ENCODE measurements at places on chromosomes 12 and 14.

DNA sequence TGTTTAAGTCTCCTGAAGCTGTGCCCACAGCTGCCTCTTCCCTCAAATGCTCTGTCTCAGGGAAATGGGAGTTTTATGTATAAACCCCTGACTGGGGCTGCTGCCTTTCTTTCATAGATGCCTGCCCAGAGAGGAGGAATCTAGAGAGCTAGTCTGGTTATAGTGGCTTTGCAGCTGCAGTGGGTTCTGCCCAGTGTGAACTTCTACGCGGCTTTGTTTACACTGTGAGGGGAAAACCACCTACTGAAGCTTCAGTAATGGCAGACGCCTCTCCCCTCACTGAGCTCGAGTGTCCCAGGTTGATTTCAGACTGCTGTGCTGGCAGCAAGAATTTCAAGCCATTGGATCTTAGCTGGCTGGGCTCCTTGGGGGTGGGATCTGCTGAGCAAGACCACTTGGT lies 36.9 kb downstream of the SCYL2 start:
- no peak for DNase-seq

DNA sequence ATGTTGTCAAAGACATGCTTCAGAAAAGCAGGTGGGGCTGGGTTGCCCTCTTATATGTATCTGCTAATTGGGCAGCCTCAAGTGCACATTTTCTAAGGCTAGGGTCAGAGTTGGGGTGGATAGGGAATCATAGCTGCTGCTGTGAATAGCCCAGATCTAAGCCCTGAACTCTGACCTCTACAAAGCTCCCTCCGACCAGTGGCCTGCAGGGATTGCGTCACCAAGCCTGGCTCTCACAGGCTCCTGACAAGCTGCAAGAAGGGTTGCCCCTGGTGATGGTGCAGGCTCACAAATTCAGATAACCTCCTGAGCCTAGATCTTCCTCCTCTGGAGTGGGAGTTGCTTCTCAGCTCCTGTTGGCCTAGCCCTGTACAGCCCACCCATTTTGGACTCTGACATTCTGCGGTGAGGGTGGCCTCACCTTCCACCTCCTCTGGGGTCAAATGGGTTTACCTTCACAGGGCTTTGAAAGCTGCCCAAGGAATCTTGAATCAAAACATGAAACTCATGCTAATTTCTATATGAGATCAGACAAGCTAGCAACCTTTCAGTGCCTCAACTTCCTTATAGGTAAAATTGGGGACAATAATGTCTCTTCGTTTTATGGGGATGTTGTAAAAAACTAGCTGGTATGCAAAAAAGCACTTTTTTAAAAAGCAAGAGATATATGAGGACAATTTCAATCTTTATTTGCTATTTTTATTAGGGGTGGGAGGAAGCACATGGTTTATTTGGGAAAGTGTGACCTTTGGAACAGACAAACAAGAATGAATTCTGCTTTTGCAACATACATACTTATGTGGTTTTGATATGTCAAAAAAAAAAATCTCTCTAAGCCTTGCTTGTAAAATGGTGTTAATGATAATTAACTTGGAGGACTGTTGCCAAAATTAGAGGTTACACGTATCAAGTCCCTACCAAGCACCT lies 4.9 kb upstream of the SUSD6 start:
- no peak for DNase-seq

GRCh38 chr12:72272731-72273498 lies 745 bp downstream of the TRHDE start:
- DNase-seq: no peak

DNA sequence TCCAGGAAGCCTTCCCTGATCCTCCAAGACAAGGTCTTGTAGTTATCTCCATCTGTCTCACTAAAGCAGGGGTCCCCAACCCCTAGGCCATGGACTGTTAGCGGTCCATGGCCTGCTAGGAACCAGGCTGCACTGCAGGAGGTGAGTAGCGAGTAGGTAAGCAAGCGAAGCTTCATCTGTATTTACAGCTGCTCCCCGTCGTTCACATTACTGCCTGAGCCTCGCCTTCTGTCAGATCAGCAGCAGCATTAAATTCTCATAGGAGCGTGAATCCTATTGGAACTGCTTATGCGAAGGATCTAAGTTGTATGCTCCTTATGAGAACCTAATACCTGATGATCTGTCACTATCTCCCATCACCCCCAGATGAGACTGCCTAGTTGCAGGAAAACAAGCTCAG lies 12.4 kb upstream of the NFYB start:
- no peak for DNase-seq

GRCh38 chr14:96824283-96824682 lies 27.1 kb downstream of the VRK1 start:
- DNase-seq: no peak

GRCh38 chr12:46365951-46366379 lies 6.6 kb downstream of the SLC38A2 start:
- DNase-seq: no peak

DNA sequence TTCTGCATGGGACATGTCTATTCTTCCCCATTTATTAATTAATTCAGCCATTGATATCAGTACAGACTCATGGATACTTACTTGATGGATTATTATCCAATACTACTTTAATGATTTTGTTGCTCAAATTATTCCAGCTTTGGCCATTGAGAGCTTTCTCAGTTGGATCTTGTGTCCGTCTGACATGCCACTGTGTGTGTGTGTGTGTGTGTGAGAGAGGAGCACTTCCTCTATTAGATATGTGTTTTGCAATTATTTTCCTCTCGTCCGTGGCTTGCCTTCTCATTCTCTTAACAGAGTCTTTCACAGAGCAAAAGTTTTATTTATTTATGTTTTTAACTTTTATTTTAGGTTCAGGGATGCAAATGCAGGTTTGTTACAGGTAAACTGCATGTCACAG lies 194.2 kb downstream of the ADGRD1 start:
- DNase-seq: no peak

- DNase-seq: peak; percentile 67
These were observed 27.2 kb upstream of the PNMA1 start for GRCh38 chr14:73741386-73741875.

GRCh38 chr12:106248846-106249371 lies 1.1 kb upstream of the CKAP4 start:
- DNase-seq: peak; percentile 43

GRCh38 chr14:99552572-99553216 lies 51.3 kb downstream of the CCDC85C start:
- DNase-seq: no peak

- DNase-seq: no peak
These were observed 48.7 kb upstream of the PLXNC1 start for GRCh38 chr12:94099632-94100031.

DNA sequence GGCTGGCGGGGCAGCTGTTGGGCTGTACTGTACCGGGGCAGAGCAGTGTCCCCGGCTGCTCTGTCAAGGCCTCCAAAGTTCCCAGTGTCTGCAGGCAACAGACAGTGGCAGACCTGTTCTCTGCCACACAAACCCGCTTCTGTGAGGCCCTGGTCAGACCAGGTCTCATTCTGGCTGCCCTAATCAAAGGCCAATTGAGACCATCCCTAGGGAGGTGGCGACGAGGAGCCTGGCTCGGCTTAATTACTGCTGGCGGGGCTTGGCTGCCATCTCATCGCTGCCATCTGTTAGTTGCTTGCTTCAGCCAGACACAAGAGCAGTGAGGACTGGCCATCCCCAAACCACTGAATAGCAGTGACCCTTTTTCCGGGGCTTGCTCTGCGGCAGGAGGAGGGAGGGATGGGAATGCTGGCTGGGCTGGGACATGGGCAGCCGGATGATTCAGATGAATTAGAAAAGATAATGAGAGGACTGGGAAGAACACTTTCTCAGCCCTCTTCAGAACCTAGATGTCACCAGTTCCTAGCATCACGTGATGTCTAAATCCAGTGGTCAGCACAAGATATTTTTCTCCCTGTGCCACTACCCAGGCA lies 24.5 kb downstream of the ERG28 start:
- no peak for DNase-seq

DNA sequence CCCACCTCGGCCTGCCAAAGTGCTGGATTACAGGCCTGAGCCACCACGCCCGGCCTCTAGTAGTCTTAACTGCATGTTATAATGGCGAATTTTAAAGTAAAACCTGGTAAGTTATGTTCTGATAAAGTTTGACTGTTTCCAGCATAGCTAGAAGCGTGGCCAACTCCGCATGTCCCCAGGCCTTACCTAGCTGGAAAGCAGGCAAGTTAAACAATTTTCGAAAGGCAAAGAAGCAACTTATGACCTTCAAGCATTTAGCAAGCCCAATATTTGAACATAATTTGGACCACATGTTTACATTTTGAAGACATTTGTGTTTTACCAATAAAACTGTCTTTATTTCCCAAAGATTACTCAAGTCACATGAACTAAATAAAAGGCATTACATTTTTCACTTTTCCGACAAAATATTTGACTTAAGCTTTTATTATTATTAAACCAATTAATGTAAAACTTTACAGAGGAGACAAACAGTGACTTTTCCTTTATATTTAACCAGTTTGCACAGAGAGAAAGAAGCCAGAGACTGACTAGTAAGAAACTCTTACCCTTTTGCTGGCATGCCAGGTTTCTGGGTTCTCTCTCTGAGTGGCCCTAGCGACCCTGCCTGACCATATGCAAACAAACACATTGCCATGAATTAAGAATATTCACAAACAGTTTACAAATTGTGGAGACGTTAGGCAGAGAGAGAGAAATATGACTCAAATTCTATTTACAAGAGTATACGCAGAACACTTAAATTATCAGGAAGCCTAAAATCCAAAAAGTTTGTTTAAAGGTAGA lies 106.3 kb downstream of the RIN3 start:
- no peak for DNase-seq

- no peak for DNase-seq
These were observed 449.9 kb downstream of the LRIG3 start for GRCh38 chr12:58470266-58471010.

DNA sequence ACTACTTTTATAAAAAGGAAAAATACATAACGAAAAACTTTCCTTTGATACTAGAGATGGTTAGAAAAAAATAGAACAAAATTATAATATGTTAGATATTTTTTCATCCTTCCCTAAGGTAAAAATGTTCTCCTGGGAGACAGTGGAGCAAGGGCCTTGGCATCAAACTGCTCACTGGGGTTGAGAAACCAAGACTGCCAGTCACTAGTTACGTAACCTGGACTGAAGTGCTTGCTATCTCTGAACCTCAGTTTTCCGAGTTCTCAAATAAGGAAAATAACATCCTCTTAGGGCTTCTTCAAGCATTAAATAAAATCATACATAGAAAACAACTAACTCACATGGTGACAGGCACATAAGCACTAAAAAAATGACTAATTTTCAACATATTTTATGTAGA lies 48.2 kb upstream of the FRMD6 start:
- DNase-seq: no peak

DNA sequence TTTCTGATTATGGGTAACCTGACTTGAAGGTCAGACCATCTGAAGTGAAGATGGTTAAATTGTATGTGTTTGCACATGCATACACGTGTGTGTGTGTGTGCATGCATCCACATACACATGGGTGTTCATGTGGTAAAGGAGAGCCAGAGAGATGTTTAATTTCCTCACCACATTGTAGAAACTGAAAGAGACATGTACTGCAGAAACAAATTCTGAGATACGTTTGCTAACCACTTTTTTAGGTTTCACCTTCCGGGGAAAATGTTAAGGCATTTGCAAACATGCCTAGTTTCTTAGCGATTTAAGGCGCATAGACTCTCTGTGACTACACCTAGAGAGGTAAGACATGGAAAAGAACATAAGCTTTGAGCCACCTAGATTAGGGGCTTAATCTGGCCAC lies 362.9 kb downstream of the RAD51B start:
- DNase-seq: no peak

GRCh38 chr14:71748196-71748595 lies 184.0 kb upstream of the RGS6 start:
- DNase-seq: no peak

DNA sequence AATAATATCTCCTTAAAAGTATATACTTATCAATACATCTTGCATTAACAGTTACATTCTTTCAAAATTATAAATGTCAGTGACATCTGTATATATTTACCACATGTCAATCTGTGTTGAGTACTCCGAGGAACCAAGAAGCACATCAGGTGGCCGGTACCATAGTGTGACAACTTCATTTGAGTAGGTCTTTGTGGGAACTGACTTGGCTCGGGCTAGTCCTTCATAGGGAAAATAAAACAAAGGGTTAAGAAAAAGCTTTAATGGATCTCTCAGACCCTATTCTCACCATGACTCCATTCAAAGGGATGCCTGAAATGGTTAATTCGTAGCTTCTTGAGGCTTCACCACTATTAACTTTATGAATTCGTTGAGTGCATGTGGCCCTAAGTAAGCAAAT lies 94.9 kb downstream of the ELK3 start:
- no peak for DNase-seq

- DNase-seq: no peak
These were observed 4.8 kb downstream of the DDIT3 start for GRCh38 chr12:57515408-57515933.

- DNase-seq: no peak
These were observed 13.2 kb downstream of the CLEC4E start for GRCh38 chr12:8527250-8528130.

DNA sequence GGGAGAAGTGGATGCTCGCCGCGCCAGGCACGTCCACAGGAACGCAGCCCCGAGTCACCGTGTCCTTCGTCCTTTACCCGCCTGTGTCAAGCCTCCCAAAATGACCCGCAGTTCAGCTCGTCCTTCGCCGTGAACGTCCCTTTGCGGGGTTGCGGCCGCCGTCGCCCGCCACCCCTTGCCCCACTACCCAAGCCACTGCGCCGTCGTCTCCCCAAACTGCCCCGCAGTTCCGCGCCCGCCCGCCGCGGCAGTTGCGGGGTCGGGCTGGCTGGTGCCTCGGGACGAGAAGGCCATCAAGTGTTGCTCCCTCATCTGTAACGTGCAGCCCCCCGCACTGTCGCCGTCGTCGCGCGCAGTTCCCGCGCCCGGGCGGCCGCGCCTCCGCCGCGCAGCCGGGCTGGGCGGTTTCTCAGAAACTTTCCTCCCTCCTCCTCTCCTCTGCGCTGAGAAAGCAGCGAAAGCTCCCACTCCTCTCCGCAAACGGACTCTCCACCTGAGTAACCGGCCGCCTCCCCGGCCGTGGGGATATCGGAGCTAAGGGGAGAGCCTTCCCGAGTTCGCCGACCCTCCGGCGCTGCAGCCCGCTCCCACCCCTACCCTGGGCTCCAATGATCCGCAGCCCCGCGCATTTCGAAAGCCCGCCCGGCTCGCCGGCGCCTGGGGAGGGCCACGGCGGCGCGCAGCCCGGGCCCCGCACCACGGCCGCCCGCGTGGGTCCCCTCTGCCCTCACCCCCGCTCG lies 6.7 kb downstream of the CDKN1B start:
- DNase-seq: peak; percentile 16

GRCh38 chr14:35988972-35989690 lies 163.0 kb downstream of the BRMS1L start:
- no peak for DNase-seq

DNA sequence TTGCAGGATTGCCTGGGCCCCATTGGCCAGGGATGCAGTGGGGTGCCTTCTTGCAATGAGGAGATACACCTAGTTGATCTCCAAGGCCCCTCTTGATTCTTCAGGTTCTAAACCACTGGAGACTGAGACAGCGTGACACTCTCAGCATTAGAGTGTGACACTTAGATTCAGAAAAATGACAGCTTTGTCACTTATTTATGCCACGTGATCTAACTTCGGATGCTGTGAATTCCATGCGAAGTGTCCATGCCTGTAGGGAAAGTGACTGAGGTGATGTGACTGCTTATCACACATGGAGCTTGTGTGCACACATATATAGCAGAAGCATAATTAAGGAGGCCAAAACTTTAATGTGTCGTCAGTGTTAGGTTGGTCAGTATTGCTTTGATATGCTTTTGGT lies 30.4 kb downstream of the FBXW8 start:
- no peak for DNase-seq

Measured in effector CD4-positive, alpha-beta T cell (primary cell).